ENCODE measurements at places on chromosomes 16 and 17.

- DNase-seq, result no peak
Measured at GRCh38 chr16:11367483-11367906, 22.2 kb downstream of the RMI2 start.

DNA sequence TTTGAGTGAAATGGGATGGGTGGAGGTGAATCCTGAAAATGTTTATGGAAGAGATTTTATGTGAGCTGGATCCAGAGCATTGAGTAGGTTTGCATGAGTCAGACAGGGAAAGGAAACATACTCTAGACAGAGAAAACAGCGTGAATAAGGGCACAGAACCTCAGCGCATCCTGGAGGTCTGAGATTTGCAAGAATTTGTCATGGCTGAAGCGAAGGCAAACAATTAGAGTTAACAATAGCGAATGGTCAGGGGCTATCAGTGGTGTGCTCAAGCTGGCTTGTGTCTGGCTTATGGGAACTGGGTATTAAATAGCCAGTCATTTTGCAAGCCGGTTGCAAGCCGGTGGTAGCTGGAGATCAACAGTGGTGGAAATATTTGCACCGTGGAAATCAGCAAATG is 36.4 kb downstream of the MAP2K6 start:
- DNase-seq, result no peak

DNA sequence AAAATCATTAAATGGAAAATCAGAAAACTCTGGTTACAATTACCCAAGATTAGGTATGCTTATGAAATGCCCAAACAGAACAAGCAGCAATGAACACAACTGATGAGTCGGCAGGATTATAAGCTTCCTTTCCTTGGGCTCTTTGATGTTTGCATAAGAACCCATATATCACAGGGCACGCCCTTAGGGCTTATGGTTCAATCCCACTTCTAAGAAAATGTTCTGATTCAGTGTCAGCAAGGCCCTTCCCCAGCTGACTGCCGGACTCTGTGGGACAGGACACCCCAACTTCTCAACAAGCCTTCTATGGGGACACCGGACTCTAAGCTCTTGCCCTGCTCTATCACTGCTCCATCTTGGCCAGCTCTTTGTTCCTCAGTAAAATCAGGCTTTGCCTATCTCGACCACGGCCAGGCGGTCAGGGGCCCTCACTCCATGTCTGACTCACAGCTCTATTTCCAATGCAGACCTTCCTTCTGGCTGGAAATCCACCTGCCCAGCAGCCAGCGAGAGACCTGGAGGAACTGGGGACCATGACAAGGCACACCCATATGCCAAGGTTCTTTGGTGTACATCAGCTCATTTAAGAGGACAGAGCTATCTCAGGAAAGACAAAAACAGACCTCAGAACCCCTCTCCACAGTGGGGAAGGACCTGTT is 26.8 kb downstream of the LITAFD start:
- DNase-seq, result no peak

DNA sequence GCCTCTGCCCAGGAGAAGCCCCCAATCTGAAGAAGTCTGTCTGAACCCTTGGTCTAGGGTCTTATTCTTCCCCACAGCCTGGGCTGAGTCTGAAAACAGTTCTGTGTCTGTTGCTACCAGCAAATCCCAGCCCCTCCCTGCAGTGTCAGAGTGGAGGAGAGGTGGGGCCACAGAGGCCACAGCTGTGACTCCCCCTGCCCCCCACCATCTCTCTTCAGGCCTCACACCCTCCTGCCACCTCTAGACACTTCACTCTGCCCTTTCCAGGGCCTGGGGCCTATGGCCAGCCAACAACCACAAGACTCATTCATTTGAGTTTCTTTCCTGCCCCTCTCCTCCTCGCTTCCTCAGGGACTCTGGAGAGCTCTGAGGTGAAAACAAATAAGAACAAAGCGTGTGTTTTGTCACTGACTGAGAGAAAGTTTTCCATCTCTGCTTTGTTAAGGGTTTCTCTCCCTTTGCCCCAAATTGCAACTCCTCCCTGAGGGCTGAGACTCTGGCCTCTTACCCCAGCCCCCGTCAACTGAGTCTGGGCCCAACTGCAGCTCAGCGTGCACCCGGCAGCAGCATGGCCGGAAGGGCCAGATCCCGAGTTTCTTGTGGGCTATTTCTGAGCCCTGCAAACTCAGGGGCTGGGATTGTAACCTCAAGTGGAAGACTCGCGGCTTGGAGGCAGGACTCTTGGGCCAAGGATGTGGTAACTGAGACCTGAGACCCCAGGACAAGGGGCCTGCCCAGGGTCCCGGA is 13.2 kb downstream of the C17orf50 start:
- no peak for DNase-seq

DNA sequence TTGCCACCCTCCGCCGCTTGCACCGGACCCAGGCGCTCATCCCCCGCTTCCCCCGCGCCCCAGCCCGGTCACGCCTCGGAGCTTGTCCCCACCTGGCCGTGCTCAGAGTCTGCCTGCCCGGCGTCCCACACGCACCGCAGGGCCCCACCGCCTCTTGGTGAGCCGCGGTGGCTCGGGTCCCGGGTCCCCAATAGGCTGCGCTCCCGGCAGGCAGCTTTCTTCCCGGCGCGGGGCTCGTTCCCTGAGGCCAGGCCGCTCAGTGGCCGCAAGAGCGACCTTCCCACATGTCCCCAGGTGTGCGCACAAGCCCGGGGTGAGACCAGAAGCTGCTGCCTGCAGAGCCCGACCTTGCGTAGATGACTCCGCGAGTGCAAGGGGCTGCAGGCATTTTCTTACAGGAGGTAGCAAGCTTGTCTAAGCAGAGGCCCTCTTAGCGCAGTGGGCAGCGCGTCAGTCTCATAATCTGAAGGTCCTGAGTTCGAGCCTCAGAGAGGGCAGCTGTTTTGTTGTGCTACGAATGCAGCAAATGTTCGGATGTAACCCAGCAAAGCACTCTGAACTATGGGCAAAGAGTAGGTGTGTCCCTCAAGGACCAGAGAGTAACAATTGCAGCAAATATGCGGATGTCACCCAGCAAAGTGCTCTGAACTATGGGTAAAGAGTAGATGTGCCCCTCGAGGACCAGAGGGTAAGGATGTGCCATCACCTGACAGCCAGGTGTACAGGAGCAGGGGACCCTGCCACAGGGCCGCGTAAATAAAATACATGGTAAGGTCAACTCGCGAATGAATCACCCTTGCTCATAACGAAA is 15.6 kb downstream of the TLE7 start:
- peak; percentile 13 for DNase-seq

DNA sequence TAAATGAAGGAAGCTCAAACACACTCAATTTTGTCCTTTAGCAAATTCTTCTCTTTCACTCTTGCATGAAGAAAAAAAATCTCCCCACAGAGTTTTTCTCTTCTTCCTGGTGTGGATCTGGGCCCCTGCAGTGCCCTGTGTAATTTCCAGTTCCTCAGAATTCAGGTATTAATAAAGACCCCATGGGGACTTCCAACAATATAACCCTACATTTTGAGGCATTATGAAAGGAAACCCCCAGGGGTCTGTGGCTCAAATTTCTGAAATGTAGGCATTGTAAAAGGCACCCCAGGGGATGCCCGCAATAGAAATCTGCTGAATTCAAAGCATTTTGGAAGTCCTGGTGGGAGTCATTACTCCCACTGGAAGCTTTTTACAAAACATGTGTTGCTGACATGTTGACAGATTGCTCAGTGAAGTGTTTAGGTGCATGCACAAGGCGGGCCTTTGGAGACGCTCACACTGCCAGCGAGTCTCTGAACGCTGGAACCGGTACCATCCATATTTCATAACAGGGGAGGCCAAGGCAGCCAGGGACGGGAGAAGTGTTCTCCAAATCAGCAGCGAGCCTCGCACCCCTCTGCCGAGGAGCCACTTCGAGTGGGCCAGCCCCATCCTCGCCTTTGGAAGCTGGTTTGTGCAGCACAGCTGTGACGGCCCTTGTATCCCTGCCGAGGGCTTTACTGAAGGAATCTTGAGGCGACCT is 154.0 kb downstream of the ZNF423 start:
- no peak for DNase-seq

- no peak for DNase-seq
Measured at GRCh38 chr16:28526201-28527099, 12.3 kb downstream of the NUPR1 start.

DNA sequence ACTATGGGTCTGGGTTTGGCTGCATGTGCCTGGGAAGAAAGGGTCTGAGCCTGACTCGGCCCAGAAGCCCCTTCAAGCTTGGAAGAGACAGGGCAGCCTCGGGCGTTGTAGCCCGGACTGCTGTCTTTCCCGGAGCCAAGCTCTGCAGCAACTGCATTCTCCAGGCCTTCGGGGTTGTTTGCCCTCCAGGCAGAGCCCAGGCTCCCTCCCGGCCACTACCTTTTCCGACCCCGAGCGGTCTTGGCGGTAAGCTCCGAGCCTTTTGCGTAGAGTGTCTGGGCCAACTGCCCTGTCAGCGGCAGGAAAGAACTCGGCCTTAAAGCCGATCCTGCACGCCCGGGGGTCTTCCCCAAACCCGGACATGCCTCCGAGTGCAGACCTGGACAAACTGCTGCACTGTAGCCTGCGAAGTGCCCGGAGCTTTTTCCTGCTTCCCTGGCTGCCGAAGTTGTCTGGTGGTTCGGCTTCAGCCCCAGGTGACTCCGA is 1.3 kb downstream of the LHX1 start:
- DNase-seq, result no peak

- DNase-seq, result no peak
Measured at GRCh38 chr16:58467905-58468304, 32.0 kb upstream of the NDRG4 start.

- peak; percentile 77 for DNase-seq
Measured at GRCh38 chr17:29622337-29623282, at the start of gene CORO6. TSS of gene CORO6 (minus strand) at chr17:29622912. CDS start at chr17:29621421, 1,491 bp downstream.

DNA sequence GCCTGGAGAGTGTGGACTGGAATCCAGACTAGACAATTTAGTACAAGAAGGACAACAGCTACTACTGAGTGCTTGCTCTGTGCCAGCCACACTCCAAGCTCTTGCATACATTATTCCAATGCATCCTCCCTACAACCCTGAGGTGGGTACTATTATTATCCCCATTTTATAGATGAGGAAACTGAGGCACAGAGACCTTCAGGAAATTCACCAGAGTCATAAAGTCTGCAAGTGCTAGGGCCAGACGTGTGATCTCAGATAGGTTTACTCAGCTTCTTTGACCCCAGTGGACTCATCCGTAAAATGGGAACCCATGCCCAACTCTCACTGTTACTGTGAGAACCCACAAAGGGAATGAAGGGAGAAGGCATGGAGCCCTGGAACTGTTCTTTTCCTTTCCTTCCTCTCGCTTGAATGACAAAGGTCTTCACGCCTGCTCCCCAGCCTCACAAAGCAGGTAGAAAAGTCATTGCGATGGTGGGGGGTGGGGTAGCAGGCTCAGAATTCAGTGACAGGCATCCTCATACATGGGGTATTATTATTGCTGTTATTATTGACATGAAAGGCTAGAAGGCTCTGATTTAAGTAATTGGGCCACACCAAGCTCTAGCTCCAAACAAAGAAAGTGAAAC is 160.0 kb downstream of the ZNF423 start:
- no peak for DNase-seq

Measured in CD4-positive, alpha-beta T cell treated with Interleukin-17A for 4 hours (primary cell).